Stimulated activated CD8-positive, alpha-beta memory T cell treated with anti-CD3 and anti-CD28 coated beads, Interleukin-7, amount 100 ng/mL, for 1 hour (primary cell): ENCODE measurements at places on chromosomes 11 and 22.

- DNase-seq = no peak
Observed at GRCh38 chr11:113979431-113979830, 4.5 kb downstream of the HTR3A start.

DNA sequence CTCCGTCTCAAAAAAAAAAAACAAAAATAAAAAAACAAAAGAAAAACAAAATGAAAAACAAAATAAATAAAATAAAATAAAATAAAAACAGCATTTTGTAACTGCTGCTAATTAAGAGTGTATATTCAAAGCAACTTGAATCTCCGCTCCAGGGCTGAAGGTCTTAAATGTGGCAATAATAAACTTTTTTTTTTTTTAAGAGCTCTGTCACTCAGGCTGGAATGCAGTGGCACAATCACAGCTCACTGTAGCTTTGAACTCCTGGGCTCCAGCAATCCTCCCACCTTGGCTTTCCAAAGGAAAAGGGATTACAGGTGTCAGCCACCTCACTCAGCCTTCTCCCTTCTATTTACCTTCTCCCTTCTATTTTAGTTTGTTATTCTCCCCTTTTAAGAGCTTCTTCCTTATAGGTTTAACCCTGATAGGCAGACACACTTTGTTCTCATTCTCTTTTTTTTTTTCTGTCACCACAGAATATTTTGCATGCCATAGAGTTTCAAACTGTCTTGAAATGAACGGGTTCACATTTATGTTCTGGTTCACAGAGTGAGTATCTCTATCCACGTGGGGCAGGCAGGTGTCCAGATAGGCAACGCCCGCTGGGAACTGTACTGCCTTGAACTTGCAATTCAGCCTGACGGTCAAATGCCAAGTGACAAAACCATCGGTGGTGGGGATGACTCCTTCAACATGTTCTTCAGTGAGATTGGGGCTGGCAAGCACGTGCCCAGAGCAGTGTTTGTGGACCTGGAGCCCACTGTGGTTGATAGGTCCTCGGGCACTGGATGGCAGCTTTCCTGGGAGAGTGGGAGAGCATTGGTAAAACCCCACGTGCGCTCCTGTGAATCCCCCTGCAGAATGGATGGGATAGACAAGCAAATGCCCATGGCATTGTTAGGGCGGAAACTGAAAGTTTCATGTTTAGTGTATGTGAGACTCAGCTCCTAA lies 19.4 kb downstream of the LRRC74B start:
- DNase-seq = no peak

DNA sequence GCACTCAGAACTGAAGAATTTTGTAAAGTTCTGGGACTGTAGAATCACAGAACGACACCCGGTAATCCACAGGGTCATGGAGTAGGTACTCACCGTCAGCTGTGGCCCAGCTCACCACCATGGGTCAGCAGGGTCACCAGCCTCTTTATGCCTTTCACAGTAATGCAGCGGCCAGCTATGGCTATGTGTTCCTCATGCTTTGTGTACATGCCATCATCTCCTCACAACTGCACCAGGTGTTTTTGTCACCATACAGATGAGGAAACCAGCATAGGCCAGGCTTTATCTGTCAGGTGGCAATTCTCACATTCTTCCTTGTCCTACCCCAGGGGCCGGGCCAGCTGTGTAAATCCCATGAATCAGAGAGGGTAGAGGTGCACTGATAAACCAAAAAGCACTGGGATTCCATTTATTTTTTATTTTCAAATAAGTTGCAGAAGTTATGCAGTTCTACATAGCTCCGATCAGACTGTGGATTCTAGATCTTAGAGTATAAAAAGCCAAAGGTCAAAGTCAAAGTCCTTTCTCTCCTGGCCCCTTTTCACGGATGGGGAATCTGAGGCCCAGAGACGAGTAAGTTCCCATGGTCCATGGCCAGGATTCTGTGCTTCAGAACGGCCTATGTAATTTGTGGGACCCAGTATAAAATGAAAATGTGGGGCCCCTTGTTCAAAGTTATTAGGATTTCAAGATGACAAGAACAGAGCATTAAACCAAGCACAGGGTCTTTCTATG lies 17.5 kb downstream of the TSKU start:
- DNase-seq = no peak

GRCh38 chr11:95680169-95680929 lies 109.2 kb downstream of the FAM76B start:
- DNase-seq = no peak

- DNase-seq = no peak
Observed at GRCh38 chr11:92969634-92970347, at the start of gene MTNR1B. Gene MTNR1B, plus strand, starts transcription at chr11:92969651. Its CDS starts 75 bp downstream, at chr11:92969726.

- DNase-seq = no peak
Observed at GRCh38 chr11:62264004-62264403, 6.0 kb upstream of the SCGB2A2 start.

DNA sequence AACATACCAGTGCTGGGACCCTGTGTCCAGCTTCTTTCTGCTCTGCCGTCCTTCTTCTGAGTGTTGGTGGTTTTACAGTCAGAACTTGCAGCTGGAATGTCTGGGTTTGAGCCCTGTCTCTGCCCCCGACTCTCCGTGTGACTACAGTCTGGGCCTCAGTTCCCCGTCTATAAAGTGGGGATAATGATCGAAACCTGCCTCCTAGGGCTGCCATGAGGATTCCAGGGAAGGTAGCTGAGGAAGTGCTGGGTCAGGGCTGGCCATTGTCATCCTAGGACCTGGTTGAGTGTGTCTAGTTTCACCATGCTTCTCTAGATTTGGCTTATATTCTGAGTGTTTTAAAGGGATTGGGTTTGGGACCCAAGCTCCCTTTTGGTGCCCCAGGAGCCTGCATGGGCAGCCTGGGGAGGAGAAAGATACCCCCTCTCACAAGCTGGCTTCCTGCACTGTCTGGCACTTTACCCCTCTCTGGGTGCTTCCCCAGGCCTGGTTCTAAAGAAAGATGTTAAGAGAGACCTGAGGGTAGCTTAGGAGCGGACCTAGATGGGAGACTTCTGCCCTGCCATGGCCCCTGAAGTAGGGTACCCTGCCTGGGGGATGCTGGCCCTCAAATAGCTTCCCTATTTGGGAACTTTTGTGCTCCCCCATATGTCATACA lies 49.9 kb downstream of the TSPAN18 start:
- no peak for DNase-seq

DNA sequence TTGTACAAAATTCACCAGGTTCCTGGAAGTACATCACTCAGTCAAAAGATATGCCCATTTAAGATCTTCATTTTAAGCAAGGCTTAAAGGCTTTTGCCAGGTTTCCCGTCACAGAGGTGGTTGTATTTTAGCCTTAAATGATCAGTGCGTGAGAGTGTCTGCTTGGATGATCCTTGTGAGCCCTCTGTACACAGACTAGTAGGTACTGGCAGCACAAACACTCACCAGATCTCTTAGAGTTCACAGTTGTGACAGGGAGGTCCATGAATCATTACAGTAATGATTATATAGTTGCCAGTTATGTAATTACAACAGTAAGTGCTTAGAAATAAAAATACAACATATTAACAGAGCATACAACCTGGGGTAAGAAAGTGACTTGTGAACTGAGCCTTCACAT lies 84.2 kb upstream of the SLC25A18 start:
- DNase-seq = no peak

GRCh38 chr11:86081455-86081854 lies 12.6 kb upstream of the PICALM start:
- no peak for DNase-seq

DNA sequence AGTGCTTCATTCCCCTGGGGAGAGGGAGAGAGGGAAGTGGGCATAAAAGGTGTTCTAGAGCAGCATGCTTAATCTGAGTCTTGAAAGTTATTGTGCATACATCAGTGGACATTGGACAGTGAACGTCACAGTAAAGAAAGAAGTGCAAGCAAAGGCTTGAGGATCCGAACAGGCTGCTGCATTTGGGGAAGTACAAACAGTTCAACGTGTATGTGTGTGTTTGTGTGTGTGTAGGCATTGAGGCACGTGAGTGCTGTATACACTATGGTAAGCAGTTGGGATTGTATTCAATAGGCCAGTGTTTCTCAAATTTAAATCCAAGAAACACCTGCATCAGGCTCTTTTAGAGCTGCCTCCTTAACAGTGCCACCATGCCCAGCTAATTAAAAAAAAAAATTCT lies 10.4 kb upstream of the EIF3M start:
- DNase-seq = no peak
